Right renal pelvis (tissue), 4 donors: ENCODE measurements at places on chromosomes 5 and 9.

DNA sequence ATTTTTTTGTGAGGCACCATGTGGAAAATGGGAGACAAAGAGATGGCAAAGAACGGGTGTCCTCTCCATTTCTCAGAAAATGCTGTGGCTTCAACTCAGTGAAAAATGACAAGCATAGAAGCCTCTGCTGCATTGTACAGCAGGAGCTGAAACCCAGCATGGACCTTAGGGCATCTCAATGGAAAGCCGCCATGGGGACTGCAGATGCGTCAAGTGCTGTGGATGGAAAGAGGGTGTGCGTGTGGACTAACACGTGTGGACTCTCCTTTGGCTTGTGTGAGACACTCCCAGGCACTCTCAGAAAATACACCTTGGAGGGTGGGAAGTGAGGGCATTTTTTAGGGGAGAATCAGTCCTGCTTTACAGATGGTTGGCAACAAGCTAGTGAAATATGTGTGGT lies 2.2 kb upstream of the GLRX start:
- DNase-seq, result no peak

DNA sequence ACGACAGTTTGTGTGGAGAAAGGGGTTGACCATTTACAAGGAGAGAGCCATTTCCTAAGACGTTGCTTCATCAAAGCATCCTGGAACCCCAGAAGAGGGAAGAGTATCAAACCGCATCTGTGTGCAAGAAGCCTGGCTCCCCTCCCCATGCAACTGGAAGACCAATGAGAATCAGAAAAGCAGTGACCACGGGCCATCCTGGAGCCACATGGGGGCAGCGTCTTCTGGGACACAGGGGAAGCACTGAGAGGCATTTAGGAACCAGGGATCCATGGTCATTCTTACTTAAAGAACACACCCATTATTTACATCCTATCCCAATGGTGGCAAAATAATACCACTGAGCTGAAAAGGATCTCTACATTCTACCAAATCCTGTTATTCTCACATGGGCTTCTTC lies 29.3 kb downstream of the SEMA5A start:
- no peak for DNase-seq

DNA sequence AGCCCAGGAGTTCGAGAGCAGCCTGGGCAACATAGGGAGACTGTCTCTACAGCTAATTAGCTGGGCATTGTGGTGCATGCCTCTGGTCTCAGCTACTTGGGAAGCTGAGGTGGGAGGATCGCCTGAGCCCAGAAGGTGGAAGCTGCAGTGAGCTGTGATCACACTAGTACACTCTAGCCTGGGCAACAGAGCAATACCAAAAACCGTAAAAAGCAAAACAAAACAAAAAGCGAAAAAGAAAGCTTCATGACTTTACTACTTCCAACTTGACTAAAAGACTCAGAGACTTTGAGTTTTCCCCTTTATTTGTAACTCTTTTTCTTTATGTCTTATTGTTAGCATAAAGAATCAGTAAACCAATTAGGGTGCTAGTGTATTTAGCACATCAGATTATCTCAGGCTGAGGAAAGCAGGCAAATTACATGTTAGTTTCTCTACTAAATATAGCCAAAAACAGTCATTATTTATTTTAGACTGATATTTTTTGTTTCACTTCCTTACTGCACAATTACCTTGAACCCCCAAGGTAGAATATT lies 5.4 kb downstream of the RAD17 start:
- DNase-seq, result no peak

DNA sequence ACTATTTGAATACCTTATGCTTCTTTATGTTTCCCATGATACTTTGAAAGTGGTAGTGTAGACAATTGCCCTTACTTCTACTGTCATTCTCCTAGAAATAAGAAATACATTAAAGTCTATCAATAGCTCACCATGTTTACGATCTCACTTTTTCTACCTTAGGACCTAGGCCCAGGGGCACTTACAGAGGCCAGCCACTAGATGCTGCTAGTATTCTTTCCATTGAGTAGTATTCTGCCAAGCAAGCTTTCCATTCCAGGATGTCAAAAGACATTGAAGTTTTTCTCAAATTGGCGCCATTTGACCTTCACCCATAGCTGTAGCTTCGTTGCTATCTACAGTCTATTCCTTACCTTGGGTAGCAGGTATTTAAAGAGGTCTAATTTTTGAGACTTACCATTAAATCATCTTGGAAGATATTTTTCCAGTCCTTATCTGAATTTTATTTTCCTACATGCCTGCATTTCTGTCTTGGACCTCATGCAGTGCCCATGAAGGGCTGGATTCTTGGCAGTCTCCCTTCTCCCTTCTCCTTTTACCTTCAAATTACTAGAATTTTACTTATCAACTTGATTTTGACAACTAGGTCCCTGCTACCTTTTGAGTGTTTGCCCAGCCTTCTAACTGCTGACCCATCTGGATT lies 246.0 kb upstream of the NUDT12 start:
- peak; percentile 25 for DNase-seq

DNA sequence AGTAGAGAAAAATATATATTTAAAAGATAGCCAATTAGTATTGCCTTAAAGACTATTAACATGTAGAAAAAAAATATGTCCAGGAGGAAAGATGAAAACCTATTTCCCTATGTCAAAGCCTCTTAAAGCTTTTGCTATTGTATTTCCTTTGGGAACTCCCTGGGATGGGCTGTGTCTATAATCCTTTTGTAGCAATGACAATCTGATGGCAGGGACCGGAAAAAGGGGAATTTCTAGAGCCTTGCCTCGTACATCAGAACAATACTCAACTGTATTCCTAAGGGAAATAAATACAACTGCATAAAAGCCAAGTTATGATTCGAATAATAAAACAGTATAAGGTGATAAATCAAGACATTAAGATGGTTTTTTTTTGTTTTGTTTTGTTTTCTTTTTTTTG lies 257.3 kb downstream of the MLLT3 start:
- DNase-seq, result no peak

DNA sequence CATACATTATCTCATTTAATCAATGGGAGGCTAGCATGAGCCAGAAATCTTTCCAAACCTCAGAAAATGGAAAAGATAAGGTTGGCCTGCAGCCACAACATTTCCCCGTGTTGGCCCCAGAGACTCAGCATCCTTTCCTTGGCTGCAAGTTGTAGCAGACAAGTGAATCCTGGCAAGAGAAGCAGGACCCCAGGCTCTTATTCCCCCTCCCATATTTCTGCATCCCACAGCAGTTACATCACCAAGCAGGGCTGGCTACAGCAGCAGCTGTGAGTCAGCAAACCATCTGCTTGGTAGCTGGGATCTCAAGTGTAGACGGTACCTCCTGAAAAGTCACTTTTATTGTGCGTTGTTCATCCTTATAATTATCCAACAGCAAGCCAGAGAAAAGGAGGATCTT lies 212.4 kb downstream of the GNA14 start:
- no peak for DNase-seq

DNA sequence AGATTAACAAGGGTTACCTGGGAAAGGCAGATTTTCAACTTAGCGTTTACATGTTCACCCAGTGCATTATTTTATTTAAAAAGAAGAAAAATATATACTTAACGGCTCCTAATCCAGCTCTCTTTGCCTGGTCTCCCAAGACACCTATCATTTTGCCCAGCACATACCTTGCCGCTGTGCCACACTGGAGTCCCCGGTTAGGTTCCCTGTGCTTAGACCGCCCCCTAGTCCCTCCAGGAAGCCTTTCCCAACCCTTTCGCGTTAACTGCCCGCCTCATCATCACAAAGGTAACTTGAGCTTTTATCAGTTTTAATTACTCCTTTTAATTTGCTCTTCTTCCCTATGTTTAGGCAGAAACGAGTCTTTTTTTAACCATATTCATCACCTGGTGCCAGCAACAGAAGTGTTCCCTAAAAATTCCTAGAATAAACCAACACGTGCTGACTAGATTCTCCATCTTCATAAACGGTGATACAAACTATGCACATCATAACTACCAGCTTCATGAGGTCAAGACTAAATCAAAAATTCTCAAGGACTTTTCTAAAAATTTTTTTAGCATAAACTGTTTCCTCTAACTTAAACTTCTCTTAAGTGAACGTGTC lies 19.7 kb downstream of the DNAJA1 start:
- DNase-seq, result no peak

- no peak for DNase-seq
These were observed 12.7 kb upstream of the CYSTM1 start for GRCh38 chr5:140162275-140162674.

DNA sequence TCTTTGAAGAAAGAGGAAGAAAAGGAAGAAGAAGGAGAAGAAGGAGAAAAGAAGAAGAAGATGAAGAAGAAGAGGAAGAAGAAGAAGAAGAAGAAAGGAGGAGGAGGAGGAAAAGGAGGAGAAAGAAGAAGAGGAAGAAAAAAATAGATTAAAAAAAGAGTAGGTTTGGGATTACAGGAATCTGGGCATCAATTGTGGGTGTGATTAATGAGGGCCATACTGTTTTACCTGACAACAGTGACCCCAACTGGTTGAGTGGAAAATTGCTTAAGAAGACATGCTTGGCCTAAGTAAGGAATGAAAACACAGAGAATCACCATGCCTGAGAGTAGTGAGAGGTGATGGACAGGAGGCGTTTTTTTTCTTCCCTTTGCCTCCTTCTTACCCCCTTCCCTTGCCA lies 114.6 kb downstream of the FAM170A start:
- DNase-seq, result no peak

DNA sequence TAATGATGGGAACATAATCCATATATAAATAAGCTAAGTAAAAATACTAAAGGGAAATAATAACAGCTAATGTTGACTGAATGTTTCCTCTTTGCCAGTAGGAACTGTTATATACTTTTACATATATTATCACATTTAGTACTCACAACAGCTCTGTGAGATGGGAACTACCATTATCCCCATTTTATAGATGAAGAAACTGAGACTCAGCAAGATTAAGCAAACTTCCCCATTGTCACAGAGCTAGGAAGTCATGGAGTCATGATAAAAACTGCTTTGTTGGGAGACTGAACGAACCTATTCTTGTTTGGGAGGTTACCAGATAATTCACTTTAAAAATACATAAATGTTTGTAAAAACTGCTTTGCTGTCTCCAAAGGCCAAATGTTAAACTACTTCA lies 23.4 kb downstream of the WNT8A start:
- DNase-seq, result no peak

- DNase-seq, result no peak
These were observed 258.2 kb downstream of the MCTP1 start for GRCh38 chr5:95026718-95027117.

DNA sequence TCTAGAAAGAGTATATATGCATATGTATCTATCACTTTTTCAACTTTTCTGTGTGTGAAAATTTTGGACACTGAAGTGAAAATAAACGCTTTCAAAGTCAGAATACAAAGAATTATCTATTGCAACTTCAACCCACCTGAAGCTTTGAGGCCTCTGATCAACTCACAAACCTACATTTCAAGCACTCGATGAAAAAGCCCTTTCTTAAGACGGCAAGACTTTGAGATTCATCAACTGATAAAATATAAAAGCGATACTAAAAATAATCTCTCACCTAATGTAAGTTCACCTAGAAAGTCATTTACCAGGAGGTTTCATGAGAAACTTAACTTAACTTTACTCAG lies 1.2 kb downstream of the GOLPH3 start:
- DNase-seq, result no peak

GRCh38 chr9:79572608-79573411 lies 1.0 kb downstream of the TLE4 start:
- no peak for DNase-seq

DNA sequence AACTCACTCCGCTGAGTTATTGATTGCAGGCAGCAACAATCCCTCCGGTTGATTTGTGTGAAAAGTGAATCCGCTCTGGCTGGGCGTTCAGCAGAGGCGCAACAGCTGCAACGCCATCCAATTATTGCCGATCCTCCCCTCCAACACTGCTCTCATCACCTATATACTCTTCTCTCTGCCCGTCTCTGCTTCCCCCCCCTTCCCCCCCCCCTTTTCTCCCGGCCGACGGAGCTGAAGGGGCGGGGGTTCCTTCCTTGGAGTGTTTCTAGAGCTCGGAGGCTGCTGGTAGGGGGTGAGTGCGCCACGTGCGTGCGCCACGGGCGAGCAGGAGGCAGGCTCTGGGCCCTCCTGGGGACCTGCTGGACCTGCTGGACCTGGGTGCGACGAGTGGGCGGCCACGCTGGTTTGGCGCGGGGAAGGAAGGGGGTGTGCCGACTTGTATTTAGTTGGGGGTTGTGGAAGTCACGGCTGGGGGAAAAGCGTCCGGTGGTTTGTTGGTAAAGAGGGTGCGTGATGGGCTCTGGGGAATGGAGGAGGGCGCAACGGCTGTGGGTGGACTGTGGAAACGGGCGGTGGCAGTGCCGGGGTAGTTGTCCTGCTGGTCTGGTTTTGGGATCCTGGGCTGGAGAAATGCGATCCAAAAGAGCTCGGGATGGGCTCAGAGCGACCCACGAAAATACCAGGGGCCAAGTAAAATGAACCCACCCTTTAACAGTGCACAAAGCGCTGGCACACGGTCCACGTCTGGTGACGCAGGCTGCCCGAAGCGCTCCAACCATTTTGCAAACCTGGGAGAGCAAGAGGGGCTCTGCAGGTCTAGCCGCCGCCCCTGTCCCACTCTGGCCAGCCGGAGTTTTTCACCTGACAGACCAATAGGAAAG lies 6.4 kb upstream of the MEF2C start:
- DNase-seq, result peak; percentile 43

GRCh38 chr5:175443514-175444059 lies 395 bp downstream of the DRD1 start:
- no peak for DNase-seq

GRCh38 chr9:133694686-133695085 lies 43.5 kb downstream of the SARDH start:
- no peak for DNase-seq

- DNase-seq, result no peak
These were observed 17.5 kb downstream of the IRF1 start for GRCh38 chr5:132473019-132473531.

DNA sequence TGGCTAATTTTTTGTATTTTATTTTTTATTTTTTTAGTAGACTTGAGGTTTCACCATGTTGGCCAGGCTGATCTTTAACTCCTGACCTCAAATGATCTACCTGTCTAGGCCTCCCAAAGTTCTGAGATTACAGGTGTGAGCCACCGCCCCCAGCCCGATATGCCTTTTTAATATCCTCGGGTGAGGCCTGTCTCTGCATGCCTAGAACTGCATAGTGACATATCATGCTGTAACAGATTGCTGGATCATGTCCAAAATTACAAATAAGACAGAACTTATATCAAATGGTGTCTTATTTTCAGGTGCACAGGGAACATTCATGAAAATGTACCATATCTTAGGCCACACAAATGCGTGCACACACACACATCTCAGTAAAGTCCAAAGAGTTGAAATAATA lies 39.1 kb upstream of the PJA2 start:
- no peak for DNase-seq

DNA sequence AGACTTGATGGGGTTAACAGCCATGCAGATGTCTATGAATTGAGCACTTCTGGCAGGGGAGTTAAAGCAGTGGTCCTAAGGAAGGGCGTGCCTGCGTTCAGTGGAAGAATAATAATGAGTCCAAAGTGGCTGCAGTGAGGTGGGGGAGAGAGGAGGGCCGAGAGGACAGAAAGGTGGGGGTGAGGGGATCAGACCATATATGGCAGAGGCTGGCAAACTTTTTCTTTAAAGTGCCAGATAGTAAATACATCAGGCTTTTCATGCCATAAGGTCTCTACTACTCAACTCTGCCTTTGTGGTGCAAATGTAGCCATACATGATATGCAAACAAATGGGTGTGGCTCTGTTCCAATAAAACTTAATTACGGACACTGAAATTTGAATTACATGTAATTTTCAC lies 77.1 kb downstream of the STRBP start:
- DNase-seq, result no peak

- DNase-seq, result no peak
These were observed 56.5 kb upstream of the ZNF354A start for GRCh38 chr5:178786859-178787499.
